T-helper 2 cell (primary cell): ENCODE measurements at places on chromosomes 6 and 20.

DNA sequence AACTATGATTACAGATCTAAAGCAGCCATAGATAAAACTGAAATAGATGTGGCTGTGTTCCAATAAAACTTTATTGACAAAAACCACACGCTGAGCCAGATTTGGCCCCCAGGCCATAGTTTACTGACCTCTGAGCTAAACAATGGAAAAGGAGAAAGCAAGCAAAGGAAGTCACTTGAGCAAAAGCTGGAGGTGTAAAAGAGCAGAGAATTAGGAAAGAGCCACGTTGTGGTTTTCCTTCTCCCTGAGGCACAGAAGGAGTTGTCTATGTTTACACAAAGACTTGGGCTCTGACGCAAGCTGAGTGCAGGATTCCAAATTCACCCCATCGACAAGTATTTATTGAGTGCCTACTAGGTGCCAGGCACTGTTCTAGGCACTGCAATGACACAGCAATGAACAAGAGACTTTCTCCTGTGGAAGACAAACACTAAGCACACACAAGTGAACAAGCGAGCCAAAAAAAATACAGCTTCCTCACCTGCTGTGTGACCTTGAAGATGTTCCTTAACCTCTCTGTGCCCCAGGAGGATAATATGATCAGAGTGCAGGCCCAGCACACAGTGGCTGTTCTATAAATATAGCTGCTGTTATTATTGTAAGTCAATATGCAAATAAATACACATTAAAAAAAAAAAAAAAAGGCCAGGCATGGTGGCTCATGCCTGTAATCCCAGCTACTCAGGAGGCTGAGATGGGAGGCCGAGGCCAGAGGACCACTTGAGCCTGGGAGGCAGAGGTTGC is 75.4 kb upstream of the PTPN1 start:
- no peak for DNase-seq

GRCh38 chr6:137744877-137745276 is 122.2 kb upstream of the TNFAIP3 start:
- DNase-seq, result no peak

DNA sequence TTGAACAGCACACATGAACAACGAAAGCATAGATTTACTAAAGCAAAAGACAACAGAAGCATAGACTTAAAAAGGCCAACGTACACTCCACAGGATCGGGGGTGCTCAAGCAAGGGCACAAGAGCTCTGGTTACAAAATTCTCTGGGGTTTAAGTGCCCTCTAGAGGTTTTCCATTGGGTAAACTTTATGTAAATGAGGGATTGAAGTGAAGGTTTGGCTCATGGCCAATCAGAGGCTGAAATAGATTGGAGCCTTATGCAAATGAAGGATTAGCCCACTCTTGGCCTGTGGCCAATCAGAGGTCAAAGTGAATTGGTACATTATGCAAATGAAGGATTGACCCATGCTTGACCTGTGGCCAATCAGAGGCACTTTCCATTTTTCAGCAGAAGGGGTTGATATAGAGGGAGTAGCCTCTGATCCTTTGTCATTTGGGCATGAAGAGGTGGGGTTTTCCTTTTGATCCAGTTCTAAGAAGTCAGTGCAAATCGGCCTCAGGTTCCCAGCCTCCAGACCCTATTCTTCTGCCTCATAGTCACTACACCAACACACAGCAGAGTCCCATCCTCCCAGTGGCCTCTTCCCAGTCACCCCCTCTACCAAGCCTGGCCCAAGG is 244.9 kb downstream of the THBS2 start:
- no peak for DNase-seq

GRCh38 chr20:37896932-37897548 is 5.9 kb upstream of the VSTM2L start:
- no peak for DNase-seq

DNA sequence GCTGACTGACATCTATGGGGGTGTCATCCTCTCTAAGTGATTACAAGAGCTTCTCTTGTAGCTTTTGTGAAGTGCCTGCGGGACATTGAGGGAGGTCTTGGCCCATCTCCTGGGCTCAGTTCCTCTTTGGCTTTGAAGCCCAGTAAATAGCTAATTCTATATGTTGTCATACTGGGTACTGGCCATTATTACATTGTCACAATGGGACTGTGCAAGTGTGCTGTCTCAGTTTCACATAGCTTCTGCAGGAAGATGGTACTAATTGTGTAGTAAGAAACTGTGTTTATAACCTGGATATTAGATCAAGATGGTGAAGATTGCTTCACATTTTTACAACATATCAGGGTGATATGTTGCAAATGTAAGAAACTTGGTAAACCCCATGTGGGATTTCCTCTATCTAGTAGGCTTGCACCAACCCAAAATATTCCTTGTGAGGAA is 19.9 kb downstream of the SPINT3 start:
- DNase-seq, result no peak

DNA sequence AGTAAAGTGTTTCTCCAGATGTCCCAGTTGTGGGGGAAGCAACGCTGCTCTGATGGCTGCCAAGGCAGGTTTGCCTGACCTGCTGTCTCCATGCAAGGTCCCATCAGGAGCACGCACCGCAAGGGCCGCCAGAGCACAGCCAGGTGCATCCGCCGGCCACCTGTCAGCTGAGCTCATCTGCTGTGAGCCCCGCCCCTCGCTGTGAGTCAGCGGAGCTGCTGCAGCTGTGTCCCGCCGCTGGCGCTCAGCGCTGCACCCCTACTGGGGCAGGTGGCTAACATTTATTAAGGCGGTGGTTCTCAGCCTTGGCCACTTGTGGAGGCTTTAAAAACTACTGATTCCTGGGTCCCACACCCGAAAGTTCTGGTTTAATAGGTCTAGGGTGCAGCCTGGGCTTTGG is 225.7 kb downstream of the UST start:
- no peak for DNase-seq

- DNase-seq, result no peak
Observed at GRCh38 chr6:16129623-16130401, 926 bp downstream of the MYLIP start.

DNA sequence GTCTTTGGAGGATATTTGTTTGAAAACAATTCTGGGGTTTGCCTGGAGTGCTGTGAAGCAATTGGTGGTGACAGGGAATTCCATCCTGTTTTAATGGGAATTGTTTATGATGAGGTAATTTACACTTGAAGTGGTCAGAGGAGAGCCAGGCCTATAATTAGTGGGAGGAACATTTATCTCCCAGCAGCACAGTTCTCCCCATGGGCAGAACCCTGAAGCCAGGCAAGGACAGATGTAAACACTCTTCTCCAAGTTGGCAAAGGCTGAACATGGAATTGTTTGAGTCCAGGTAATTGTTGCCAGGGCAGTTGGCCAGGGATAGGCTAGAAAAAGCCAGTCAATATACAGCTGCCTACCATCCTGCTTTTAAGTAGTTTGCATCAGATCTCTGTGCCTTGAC is 789.7 kb downstream of the FRK start:
- no peak for DNase-seq
